ENCODE measurements at places on chromosomes 5 and 9.

GRCh38 chr9:131008563-131008908 lies 438 bp upstream of the LAMC3 start:
- peak; percentile 37 for DNase-seq

DNA sequence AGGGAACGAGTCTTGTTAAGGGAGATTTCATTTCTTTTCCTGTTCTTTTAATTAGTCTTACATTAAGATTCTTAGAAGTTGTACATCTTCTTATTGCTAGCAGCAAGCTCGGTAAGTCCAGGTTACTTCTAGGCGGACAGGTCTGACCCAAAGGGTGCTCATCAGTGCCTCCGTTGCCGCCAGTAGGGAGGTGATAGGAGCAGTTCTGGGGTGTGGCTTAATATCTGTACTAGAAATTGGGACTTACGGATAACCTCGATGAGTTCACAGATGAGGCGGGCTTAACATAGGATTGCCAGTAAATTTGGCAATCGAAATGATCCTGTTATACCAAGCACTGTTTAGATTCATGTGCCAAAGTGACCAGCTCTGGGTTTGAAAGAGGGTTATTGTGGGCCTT lies 278.8 kb downstream of the FANCC start:
- no peak for DNase-seq

GRCh38 chr5:125463466-125464092 lies 717.1 kb upstream of the ZNF608 start:
- DNase-seq: no peak

DNA sequence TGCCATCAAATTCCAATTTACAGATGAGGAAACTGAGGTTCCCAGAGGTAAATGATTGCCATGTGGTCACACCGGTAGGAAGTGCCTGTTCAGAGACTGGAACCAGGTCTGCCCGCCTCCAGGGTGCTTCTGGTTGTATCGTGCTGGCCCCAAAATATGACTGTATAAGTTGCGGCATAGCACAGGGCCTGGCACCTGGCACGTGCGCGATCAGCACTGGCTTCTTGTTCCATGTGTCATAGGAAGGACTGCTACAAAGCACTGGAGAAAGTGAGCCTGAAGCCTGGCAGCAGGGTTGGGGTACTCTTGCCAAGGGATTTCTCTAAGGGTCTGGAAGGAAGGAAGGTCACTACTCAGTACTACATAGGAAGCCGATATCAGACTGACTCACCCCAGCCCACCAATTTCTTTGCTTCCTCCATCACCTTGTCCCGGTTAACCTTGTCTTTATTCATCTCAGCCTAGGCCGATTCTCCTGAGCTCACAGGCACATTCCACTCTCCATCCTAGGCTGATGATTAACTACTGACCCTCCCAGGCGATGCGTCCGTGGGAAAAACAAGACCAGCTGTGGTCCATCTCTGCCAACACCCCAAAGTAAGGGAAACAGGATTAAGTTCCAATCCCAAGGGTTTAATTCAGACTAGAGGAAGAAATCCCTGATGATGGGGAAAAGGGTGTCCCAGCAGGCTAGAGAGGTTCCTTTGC lies 1.8 kb downstream of the HRH2 start:
- DNase-seq: no peak

- no peak for DNase-seq
Observed at GRCh38 chr5:99314721-99315120, 385.9 kb upstream of the CHD1 start.

GRCh38 chr9:80554301-80554700 lies 982.5 kb downstream of the TLE4 start:
- no peak for DNase-seq

All from RPMI8226 (cell line).